Caco-2 (cell line): ENCODE measurements at places on chromosomes 1 and 21. TPM values are rescaled to one million over a fixed set of nuclear protein-coding genes. Genes with fewer than 3 reads are reported as not detected.
A peak's percentile ranks its signal among the peaks of the same experiment; 100 is the strongest.

GRCh38 chr1:110780600-110781484, 92.1 kb upstream of the CD53 start:
- no peaks in the 10 kb centered on the region for H3K4me1 ChIP-seq
- no peaks in the 10 kb centered on the region for H3K36me3 ChIP-seq
- peak; percentile 43 for DNase-seq
- H3K27me3 ChIP-seq: no peaks in the 10 kb centered on the region

- no peak for DNase-seq
- no peaks in the 10 kb centered on the region for H3K27me3 ChIP-seq
- H3K4me1 ChIP-seq: no peaks in the 10 kb centered on the region
Observed at GRCh38 chr21:32100423-32100822, 178.4 kb downstream of the MIS18A start.

DNA sequence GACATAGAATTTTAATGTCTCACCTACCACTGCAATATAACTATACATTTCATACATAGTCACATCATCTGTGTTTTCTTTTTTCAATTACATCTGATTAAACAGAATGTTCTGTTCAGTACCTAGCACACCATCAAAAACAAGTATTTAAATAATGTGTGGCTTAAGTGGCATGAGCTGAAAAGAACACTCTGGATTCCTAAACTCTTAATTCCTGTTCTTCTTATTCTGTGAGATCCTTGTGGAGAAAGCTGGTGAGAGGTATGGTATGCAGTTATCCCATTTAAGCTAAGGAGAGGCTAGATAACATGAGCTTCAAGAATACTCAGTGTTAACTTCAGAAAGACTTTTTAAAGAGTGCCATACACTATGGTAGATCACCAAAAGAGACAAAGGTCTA, 5.5 kb downstream of the TP53BP2 start:
- no peaks in the 10 kb centered on the region for H3K36me3 ChIP-seq
- no peak for DNase-seq
- no peak overlapping the region for H3K27ac ChIP-seq
- no peaks in the 10 kb centered on the region for H3K27me3 ChIP-seq

GRCh38 chr1:166057650-166058049, 109.2 kb downstream of the FAM78B start:
- H3K27ac ChIP-seq: no peak overlapping the region
- no peaks in the 10 kb centered on the region; the same call in 1 of the 2 replicates for H3K27me3 ChIP-seq
- H3K4me1 ChIP-seq: no peaks in the 10 kb centered on the region
- H3K36me3 ChIP-seq: no peaks in the 10 kb centered on the region

DNA sequence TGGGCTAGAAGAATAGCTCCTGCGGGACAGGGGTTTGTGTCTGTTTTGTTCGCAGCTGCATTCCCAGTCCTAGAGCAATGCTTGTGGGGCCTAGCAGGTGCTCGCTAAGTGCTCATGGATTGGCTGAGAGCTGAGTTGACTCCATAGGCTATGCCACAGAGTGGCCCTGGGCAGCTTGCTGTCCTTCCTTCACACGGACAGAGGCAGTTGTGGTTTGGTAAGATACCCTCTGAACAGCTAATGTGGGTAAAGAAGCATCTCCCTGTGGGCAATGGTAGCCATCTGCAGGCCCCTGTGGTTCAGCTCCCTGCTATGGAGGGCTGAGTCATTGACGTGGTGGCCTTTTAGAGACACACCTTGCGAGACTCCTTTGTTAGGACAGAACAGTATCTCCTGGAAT, 23.5 kb upstream of the LBR start:
- peaks cover 7% of the 10 kb centered on the region; the same call in 1 of the 2 replicates for H3K4me1 ChIP-seq
- peak; percentile 7 for DNase-seq
- H3K36me3 ChIP-seq: no peaks in the 10 kb centered on the region
- no peak overlapping the region for H3K27ac ChIP-seq
- H3K4me3 ChIP-seq: no peak overlapping the region

- DNase-seq: no peak
- H3K4me1 ChIP-seq: no peaks in the 10 kb centered on the region
- H3K27ac ChIP-seq: no peak overlapping the region
- H3K36me3 ChIP-seq: no peaks in the 10 kb centered on the region
- no peak overlapping the region for H3K4me3 ChIP-seq
- H3K27me3 ChIP-seq: no peaks in the 10 kb centered on the region
Observed at GRCh38 chr21:16186742-16187141, 457.0 kb downstream of the USP25 start.

GRCh38 chr1:192140382-192140781, 17.9 kb upstream of the RGS18 start:
- no peaks in the 10 kb centered on the region for H3K27me3 ChIP-seq
- no peak overlapping the region for H3K27ac ChIP-seq
- H3K36me3 ChIP-seq: no peaks in the 10 kb centered on the region

DNA sequence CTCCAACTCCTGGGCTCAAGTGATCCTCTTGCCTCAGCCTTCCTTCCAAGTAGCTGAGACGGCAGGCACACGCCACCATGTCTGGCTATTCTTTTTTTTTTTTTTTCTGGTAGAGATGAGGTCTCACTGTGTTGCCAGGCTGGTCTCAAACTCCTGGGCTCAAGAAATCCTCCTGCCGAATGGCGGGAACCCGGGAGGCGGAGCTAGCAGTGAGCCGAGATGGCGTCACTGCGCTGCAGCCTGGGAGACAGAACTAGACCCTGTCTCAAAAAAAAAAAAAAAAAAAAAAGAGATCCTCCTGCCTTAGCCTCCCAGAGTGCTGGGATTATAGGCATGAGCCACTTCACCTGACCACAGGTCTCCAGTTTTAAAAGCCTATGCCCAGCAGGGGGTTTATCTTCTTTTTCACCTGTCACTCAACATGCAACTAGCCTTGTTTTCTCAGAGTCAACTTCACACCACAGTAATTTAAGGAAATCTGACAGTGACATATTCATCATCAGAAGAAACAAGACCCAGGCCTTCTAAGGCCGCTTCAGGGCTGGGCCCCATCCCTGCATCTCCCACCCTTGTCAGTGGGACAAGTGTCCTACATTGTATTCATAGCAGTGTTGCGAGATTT, 38.3 kb upstream of the GALNT2 start:
- H3K36me3 ChIP-seq: no peaks in the 10 kb centered on the region
- no peak overlapping the region for H3K27ac ChIP-seq
- no peak for DNase-seq
- H3K27me3 ChIP-seq: no peaks in the 10 kb centered on the region
- no peaks in the 10 kb centered on the region for H3K4me1 ChIP-seq

- no peak overlapping the region for H3K27ac ChIP-seq
- no peaks in the 10 kb centered on the region for H3K4me1 ChIP-seq
- no peak overlapping the region for H3K4me3 ChIP-seq
- no peaks in the 10 kb centered on the region for H3K27me3 ChIP-seq
Observed at GRCh38 chr1:87986130-87986866, 657.6 kb downstream of the LMO4 start.

GRCh38 chr1:200337410-200337809, 72.4 kb downstream of the ZNF281 start:
- H3K36me3 ChIP-seq: no peaks in the 10 kb centered on the region
- peak overlapping the region; percentile 83 for H3K27ac ChIP-seq
- peaks cover 37% of the 10 kb centered on the region for H3K4me1 ChIP-seq
- DNase-seq: no peak
- no peak overlapping the region for H3K4me3 ChIP-seq
- no peaks in the 10 kb centered on the region for H3K27me3 ChIP-seq

- no peak for DNase-seq
- no peaks in the 10 kb centered on the region for H3K4me1 ChIP-seq
- H3K4me3 ChIP-seq: no peak overlapping the region
- H3K36me3 ChIP-seq: no peaks in the 10 kb centered on the region
- H3K27ac ChIP-seq: no peak overlapping the region
- H3K27me3 ChIP-seq: no peaks in the 10 kb centered on the region
Observed at GRCh38 chr1:80837066-80837465, 963.7 kb upstream of the ADGRL2 start.

DNA sequence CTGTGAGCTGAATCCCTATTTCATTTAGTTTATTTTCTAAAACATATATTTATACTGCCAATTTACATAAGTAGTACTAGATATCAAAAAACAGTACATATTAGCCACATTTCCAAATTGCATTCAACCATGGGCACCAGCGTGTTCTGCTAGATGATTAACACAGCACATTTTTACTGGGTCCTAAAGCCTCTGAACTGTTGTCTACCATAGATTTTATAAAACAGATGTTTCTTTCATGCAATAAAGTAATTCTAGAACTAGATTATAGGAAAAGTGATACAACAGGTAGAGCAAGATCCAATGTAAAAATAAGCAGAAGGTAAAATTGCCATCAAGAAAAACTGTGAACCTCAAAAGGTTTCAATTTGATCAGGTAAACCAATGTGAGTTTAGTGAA, 108.6 kb downstream of the FAF1 start:
- no peaks in the 10 kb centered on the region for H3K4me1 ChIP-seq
- H3K27me3 ChIP-seq: no peaks in the 10 kb centered on the region
- no peak for DNase-seq
- no peak overlapping the region for H3K27ac ChIP-seq

The MNDA gene
- total RNA-seq: not detected in 2 replicates

The SYNC gene
- 0.20 TPM in 1 of 2 replicates, not detected in the other for total RNA-seq

The PRAMEF17 gene
- total RNA-seq: not detected in 2 replicates

The PRR9 gene
- total RNA-seq: 0.88 TPM in 1 of 2 replicates, not detected in the other

The CR1L gene
- not detected in 2 replicates for total RNA-seq

The RAB3B gene
- 11.6 and 13.6 TPM in 2 replicates for total RNA-seq

The SEC16B gene
- 0.59 and 0.67 TPM in 2 replicates for total RNA-seq
